ENCODE measurements at places on chromosomes 1 and 21.
A peak's percentile ranks its signal among the peaks of the same experiment; 100 is the strongest.

- no peak for DNase-seq
Observed at GRCh38 chr1:64727861-64728260, 17.0 kb upstream of the RAVER2 start.

- no peak for DNase-seq
Observed at GRCh38 chr1:162929177-162929576, 68.2 kb upstream of the CCDC190 start.

DNA sequence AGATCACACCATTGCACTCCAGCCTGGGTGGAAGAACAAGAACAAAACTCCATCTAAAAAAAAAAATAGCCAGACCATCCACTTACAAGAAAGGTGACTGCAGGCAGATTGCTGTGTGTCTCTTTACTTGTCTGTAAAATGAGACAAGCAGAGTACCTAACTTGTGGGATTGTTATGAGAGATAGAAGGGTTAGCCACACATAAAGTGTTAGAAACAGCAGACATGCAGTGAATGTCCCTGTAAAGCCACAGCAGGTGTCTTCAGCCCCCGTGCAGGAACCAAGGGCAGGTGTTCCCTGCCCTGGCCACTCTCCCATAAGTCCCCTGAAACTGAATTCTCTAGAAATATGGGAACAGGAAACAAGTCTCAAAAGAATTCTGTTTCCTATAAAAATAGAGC is 40.8 kb upstream of the EFHD2 start:
- DNase-seq = no peak

DNA sequence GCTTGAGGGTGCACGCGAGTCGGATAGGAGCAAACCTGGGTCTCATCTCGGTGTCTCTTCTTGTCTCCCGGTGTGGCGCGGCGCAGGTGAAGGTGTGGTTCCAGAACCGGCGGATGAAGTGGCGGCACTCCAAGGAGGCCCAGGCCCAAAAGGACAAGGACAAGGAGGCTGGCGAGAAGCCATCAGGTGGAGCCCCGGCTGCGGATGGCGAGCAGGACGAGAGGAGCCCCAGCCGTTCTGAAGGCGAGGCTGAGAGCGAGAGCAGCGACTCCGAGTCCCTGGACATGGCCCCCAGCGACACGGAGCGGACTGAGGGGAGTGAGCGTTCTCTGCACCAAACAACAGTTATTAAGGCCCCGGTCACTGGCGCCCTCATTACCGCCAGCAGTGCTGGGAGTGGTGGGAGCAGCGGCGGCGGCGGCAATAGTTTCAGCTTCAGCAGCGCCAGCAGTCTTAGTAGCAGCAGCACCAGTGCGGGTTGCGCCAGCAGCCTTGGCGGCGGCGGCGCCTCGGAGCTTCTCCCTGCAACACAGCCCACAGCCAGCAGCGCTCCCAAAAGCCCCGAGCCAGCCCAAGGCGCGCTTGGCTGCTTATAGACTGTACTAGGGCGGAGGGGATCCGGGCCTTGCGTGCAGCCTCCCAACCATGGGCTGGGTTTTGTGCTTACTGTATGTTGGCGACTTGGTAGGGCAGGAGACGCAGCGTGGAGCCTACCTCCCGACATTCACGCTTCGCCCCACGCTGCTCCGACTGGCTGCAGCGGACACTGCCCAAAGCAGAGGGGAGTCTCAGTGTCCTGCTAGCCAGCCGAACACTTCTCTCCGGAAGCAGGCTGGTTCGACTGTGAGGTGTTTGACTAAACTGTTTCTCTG is 5.1 kb downstream of the HLX start:
- no peak for DNase-seq

GRCh38 chr21:41816583-41817165 is 49.8 kb upstream of the RIPK4 start:
- peak; percentile 38 for DNase-seq

GRCh38 chr1:109802136-109802900 is 38.6 kb upstream of the EPS8L3 start:
- no peak for DNase-seq

DNA sequence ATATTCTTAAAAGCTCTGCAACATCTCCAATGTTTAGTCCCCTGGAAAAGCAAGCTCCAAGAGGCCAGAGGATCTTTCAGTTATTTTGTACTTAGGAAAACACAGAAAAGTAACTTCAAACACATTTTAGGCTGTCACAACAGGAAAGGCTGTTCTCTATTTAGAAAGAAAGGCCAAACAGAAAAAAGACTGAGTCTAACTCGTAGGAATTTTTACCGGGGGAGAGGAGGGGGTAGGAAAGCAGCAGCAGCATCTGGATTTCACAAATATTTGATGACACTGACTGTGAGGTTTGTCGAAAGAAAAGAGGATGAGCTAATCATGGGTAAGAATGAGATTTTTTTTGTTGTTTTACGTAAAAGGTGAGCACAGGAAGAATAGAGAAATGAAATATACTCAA is 107.1 kb downstream of the EIF4G3 start:
- no peak for DNase-seq

DNA sequence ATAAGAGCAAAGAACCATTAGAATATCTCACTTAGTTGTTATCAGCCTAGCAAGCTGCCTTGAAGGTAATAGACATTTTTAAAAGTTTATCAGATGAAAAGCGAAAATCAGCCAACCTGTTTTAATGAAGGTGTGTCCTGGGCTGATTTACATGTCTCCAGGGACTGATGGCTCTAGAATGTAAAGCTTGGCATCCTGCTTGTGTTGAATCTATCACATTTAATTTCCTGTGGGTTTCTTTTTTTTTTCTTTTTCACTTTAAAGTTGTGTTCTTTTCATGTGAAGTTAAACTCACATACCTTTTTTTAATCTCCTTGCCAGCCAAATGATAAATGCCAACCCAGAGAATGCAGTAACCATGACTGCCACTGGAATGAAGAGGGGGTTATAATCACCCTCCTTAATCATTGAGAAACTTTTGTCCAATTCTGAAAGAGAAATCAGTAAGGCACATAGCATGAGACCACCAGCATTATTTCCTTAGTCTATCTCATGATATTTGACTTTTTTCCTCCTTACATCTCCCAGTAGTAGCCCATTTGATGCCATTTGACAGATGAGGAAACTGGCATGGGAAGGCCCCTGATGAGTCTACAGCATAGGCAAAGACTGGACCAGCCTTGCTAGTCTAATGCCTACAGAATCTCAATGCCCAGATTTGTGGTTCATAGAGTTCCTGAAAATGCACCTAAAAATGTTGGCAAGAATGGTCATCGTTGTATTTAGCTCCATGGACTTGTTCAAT is 10.0 kb downstream of the SELL start:
- DNase-seq = no peak
